Caco-2 (cell line): ENCODE measurements at places on chromosomes 16 and 17. TPM values are rescaled to one million over a fixed set of nuclear protein-coding genes. Genes with fewer than 3 reads are reported as not detected.

DNA sequence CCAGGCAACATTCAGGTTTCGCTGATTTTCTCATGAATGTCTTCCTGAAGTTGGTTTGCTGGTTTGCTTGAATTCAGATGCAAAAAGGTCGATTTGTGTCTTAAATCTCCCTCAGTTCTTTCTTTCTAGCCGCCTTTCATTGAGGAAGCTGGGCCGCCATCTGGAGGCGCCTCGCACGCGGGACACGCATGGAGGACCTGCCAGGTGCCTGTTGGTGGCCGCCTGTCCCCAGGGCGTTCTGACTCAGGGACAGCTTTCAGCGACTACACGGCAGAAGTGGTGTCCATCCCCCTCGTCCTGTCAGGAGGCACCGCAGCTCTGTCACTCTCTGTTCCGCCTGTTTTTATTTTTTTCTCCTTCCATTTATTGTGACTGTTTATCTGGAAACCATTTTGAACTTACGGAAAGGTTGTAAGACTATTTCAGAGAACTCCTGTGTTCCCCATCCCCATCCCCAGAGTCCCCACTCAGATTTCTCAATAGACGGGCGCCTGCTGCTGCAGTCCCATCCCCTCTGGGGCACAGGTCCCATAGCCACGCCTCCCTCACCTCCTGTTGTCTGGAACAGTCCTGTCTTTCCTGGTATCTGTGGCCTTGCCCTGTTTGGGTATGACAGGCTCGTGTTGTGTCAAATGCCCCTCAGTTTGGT lies 33.2 kb downstream of the COX4I1 start:
- no peak for DNase-seq

DNA sequence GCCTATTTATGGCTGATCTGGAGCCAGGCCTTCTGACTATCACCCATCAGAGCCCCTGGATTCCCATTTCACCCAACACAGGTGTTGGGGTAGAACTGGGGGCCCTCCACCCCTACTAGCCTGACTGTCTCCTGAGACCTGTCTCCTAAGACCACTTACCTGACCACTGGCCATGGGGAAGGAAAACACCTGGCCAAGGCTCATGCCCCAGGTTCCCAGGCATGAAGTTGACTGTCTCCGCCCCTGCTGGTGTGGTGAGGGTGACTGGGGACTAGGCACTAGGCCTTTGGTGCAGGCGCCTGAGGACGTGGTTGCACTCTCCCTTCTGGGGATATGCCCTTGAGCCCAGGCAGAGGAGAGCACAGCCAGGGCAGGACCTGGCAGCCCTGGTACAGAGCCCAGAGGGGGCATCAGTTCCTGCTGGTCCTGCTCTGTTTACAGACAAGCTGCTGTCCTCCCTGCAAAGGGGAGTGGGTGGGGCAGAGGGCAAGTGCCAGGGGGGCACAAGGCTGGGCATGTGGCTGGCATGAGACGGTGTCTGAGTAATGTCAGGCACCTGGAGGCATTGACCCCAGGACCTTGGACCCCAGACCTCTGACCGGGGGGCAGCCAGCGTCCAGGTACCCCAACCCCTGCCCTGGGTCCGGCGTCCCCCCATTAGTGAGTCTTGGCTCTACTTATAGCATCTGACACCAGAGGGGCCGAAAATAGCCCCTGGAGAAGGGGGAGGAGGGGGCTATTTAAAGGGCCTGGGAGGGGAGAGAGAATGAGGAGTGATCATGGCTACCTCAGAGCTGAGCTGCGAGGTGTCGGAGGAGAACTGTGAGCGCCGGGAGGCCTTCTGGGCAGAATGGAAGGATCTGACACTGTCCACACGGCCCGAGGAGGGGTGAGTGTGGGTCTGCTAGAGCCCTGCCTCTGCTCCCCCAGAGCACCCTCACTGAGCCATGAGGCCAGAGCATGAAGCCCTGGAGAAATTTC lies at the start of gene TCAP:
TCAP (plus strand) TSS at position 769 of the 981 bp plus-strand sequence; CDS start at position 780, 11 bp downstream.
- no peak for DNase-seq

- DNase-seq = no peak
Observed at GRCh38 chr17:50828508-50829170, 6.7 kb upstream of the WFIKKN2 start.

GRCh38 chr16:62190426-62190825 lies 154.2 kb upstream of the CDH8 start:
- DNase-seq = peak; percentile 21

Gene TNFRSF13B
- total RNA-seq = not detected in 2 replicates

Gene RDM1
- 9.9 and 12.9 TPM in 2 replicates for total RNA-seq

Gene CFAP97D1
- total RNA-seq = 0.18 TPM in 1 of 2 replicates, not detected in the other
